ENCODE measurements at places on chromosomes 16 and 17. TPM values are rescaled to one million over a fixed set of nuclear protein-coding genes. Genes with fewer than 3 reads are reported as not detected.

PHOSPHO1 gene
- 0.85 TPM for total RNA-seq

IRX5 gene
- 0.35 TPM for total RNA-seq

MMP2 gene
- total RNA-seq, result 61.3 TPM

MILR1 gene
- total RNA-seq, result not detected

GALR2 gene
- 2.0 TPM for total RNA-seq

HYDIN gene
- total RNA-seq, result 2.6 TPM

AXIN2 gene
- 35.0 TPM for total RNA-seq

ACSM2A gene
- not detected for total RNA-seq

GRAP gene
- total RNA-seq, result 0.50 TPM

MRPL10 gene
- 87.0 TPM for total RNA-seq

UNKL gene
- 42.0 TPM for total RNA-seq

MYCBPAP gene
- total RNA-seq, result 6.6 TPM

ABCC3 gene
- 0.99 TPM for total RNA-seq

HES7 gene
- 3.9 TPM for total RNA-seq

DNA sequence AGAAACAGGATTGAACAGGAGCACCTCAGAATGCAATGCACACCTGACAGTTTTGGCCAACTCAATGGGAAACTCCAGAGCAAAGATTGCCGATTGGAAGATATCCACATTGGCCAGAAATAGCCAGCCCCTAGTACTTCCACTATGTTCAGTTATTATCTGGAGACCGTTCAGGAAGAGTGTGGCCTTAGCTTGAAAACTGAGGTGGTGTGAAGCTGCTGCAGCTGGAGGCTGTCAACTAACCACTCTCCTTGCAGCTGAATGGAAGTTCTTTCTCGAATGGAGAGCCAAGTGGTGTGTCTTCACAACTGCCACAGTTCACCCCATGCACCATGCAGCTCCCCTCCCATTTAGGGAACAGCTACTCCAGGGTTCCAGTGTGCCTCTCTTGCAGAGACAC lies 61.9 kb upstream of the DHX40 start:
- H3K36me3 ChIP-seq, result peaks cover 4% of the 10 kb centered on the region
- peaks cover 4% of the 10 kb centered on the region for H3K4me1 ChIP-seq
- no peak for DNase-seq
- no peak overlapping the region for H3K27ac ChIP-seq
- no peak overlapping the region for H3K4me3 ChIP-seq
- H3K27me3 ChIP-seq, result no peaks in the 10 kb centered on the region

- H3K27me3 ChIP-seq, result no peaks in the 10 kb centered on the region
- no peak for DNase-seq
- no peak overlapping the region for H3K27ac ChIP-seq
- H3K4me1 ChIP-seq, result peaks cover 36% of the 10 kb centered on the region
- H3K4me3 ChIP-seq, result no peak overlapping the region
Observed at GRCh38 chr17:77111934-77112296, 28.9 kb upstream of the SEC14L1 start.

DNA sequence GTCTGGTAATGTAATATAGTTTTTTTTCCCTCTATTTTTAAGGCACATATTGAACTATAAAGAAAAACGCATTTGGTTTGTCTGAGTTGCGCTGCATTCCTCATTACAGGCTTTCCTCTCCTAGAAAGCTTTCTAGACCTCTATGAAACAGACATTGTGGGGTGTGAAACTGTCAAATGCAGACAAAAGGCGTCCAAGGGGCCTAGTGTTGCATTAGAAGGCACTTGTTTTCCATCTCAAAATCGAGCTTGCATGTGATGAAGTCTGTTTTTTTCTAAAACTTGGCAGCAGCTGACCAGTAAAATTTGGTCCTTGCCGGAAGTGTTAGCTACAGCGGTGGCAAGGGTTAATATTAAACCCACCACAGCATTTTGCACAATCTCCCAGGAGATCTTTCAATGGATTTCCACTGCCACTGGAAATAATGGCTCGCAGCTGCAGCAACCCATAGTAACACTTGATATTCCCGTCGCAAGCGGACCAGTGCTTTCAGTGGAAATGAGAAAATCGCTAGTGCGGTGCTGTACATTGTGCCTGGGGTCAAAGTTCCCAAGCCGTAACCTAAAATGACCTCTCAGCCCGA lies 602.6 kb downstream of the KCNJ2 start:
- no peaks in the 10 kb centered on the region for H3K36me3 ChIP-seq
- H3K4me3 ChIP-seq, result no peak overlapping the region
- no peaks in the 10 kb centered on the region for H3K27me3 ChIP-seq
- no peak overlapping the region for H3K27ac ChIP-seq

GRCh38 chr17:55757659-55758058 lies 6.8 kb downstream of the PCTP start:
- H3K4me1 ChIP-seq, result peaks cover 4% of the 10 kb centered on the region
- DNase-seq, result no peak
- H3K4me3 ChIP-seq, result no peak overlapping the region
- H3K27ac ChIP-seq, result no peak overlapping the region

DNA sequence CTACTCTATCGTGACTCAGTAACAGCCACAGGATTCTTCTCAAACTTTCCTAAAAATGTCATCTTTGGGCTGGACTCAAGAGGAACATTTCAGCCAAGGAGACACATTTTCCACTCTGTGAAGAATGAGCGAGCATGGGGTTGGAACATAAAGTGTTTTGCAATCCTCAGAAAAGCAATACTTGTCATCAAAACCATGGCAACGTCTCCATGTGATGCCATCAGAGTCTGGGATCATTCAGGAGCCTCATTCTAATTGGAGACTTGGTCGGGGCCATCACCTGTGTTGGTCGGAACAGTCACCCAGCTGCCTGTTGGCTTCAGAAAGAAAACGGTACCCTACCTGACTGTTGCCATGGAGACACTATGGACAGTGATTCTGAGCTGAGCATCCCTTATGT lies 25.5 kb downstream of the MYOCD start:
- no peak for DNase-seq
- no peaks in the 10 kb centered on the region for H3K27me3 ChIP-seq
- no peak overlapping the region for H3K4me3 ChIP-seq
- H3K36me3 ChIP-seq, result no peaks in the 10 kb centered on the region

GRCh38 chr17:81380666-81381518 lies 14.4 kb upstream of the BAHCC1 start:
- no peaks in the 10 kb centered on the region for H3K4me1 ChIP-seq
- no peak for DNase-seq

DNA sequence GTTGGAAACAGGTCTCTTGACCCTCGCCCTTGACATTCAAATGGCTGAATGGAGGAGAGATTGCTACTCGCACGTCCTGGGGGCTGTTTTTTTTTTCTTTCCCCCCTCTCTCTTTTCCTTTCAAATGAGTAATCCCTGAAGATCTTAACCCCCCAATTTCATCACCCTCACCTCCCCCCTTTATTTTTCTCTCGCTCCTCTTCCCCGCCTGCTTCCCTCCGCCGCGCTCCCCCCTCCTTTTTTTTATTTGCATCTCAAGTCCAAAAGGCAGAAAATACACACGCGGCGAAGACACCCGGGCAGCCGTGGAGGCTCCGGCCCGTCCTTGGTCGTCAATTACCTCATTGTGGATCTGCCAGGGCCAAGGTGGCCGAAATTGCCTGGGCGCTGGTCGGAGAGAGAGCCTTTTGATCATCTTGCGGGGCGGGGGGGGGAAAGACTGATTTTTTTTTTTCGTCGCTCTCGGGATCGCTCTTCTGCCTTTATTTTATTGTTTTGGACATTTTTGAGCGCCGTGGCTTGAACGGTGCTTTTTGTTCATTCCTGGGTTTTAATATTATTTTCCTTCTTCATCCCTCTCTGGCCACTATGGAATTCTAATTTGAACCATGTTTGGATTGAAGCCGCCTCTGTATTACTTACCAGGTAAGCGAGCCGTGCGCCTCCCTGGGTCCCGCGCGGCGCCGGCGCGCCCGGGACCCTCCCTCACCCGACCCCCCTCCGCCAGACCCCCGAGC lies 57.2 kb upstream of the GSE1 start:
- DNase-seq, result no peak
- H3K27me3 ChIP-seq, result peaks cover 8% of the 10 kb centered on the region

DNA sequence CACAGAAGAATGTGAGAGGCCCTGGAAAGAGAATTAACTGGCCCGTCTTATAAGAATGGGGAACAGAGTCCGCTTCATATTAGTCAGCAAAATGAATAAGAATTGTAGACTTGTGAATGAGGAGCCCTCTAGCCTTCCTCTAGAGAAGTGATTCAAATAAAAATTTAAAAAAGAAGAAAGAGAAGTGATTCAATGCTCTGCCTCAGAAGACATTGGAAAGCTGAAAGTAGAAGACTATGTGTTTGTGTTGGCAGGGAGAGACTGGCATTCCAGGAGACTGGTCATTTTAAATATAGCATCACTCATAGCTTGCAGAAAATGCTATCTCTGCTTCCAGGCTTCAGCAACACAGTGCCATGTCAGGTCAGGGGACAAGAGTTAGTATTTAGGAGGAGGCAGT lies 190.6 kb upstream of the HS3ST3A1 start:
- H3K4me1 ChIP-seq, result no peaks in the 10 kb centered on the region
- H3K4me3 ChIP-seq, result no peak overlapping the region
- H3K27ac ChIP-seq, result no peak overlapping the region
- no peaks in the 10 kb centered on the region for H3K36me3 ChIP-seq
- no peak for DNase-seq

- 0 out of 2 replicates have a peak, but pooled peaks cover 2% of the 10 kb centered on the region for H3K36me3 ChIP-seq
- H3K4me1 ChIP-seq, result peaks cover 7% of the 10 kb centered on the region
- no peaks in the 10 kb centered on the region for H3K27me3 ChIP-seq
- DNase-seq, result peak; percentile 39
Observed at GRCh38 chr17:54891176-54891821, 9.4 kb upstream of the TOM1L1 start.

All from WTC11 (cell line).